ENCODE measurements at places on chromosomes 11 and 22. TPM values are rescaled to one million over a fixed set of nuclear protein-coding genes. Genes with fewer than 3 reads are reported as not detected.

PRCP gene
- total RNA-seq, result 29.5 TPM

DDX25 gene
- not detected for total RNA-seq

SLC6A5 gene
- not detected for total RNA-seq

UBE2L3 gene
- 60.7 TPM for total RNA-seq

NRIP3 gene
- 4.2 TPM for total RNA-seq

CD59 gene
- total RNA-seq, result 200 TPM

WNT11 gene
- total RNA-seq, result 0.71 TPM

INPP5J gene
- 0.34 TPM for total RNA-seq

CELSR1 gene
- 0.47 TPM for total RNA-seq

GLYATL1 gene
- total RNA-seq, result not detected

VSIG10L2 gene
- not detected for total RNA-seq

PHOX2A gene
- not detected for total RNA-seq

C11orf21 gene
- total RNA-seq, result 20.4 TPM

ADAMTS8 gene
- total RNA-seq, result not detected

NEFH gene
- total RNA-seq, result 3.1 TPM

OR6A2 gene
- 0.12 TPM for total RNA-seq

SLC17A6 gene
- not detected for total RNA-seq

KDM4E gene
- not detected for total RNA-seq

Measured in T-helper 1 cell treated with Interleukin-12 subunit alpha and Interleukin-12 subunit beta and Interleukin-4 antibody, amounts not matched to agents 30 ng/mL and 1 ng/mL, for 36 hours (primary cell).